ENCODE measurements at places on chromosomes 7 and 10. TPM values are rescaled to one million over a fixed set of nuclear protein-coding genes. Genes with fewer than 3 reads are reported as not detected.

The HOXA4 gene
- total RNA-seq = 0.17 TPM

The LOXL4 gene
- 0.84 TPM for total RNA-seq

The GPR141 gene
- total RNA-seq = 1.4 TPM

- H3K4me1 ChIP-seq = no peaks in the 10 kb centered on the region
- no peak overlapping the region for H3K4me3 ChIP-seq
- no peaks in the 10 kb centered on the region for H3K36me3 ChIP-seq
- H3K27ac ChIP-seq = peak overlapping the region; percentile 63
- DNase-seq = no peak
Measured at GRCh38 chr7:134729895-134730294, 49.5 kb upstream of the CALD1 start.

- no peak overlapping the region for H3K4me3 ChIP-seq
- no peaks in the 10 kb centered on the region for H3K27me3 ChIP-seq
- DNase-seq = no peak
- H3K27ac ChIP-seq = peak overlapping the region; percentile 51
- no peaks in the 10 kb centered on the region for H3K36me3 ChIP-seq
Measured at GRCh38 chr7:41699516-41699915, 3.4 kb downstream of the INHBA start.
